ENCODE measurements at places on chromosomes 6 and 20.

GRCh38 chr6:38352636-38353035 lies 287.1 kb downstream of the BTBD9 start:
- no peak for DNase-seq

DNA sequence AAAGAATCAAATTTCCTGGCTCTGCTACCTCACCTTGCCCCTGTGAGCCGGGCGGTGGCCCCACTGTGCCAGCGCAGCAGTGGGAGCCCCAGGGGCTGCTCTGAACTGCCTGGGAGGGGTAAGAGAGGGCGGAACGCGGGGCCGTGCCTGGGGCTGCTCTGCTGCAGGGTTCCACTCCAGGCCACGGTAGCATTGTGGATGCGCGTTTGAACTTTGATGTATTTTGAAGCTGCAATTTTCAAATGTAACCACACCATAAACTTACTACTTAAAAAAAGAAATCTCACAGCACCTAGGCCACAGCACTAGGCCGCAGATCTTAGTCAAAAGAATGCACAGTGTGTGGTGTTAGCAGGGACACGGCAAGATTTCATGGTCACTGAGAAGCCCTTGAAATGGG lies 57.5 kb downstream of the PRDM1 start:
- no peak for DNase-seq

- no peak for DNase-seq
Observed at GRCh38 chr6:39998126-39998525, 63.9 kb upstream of the MOCS1 start.

DNA sequence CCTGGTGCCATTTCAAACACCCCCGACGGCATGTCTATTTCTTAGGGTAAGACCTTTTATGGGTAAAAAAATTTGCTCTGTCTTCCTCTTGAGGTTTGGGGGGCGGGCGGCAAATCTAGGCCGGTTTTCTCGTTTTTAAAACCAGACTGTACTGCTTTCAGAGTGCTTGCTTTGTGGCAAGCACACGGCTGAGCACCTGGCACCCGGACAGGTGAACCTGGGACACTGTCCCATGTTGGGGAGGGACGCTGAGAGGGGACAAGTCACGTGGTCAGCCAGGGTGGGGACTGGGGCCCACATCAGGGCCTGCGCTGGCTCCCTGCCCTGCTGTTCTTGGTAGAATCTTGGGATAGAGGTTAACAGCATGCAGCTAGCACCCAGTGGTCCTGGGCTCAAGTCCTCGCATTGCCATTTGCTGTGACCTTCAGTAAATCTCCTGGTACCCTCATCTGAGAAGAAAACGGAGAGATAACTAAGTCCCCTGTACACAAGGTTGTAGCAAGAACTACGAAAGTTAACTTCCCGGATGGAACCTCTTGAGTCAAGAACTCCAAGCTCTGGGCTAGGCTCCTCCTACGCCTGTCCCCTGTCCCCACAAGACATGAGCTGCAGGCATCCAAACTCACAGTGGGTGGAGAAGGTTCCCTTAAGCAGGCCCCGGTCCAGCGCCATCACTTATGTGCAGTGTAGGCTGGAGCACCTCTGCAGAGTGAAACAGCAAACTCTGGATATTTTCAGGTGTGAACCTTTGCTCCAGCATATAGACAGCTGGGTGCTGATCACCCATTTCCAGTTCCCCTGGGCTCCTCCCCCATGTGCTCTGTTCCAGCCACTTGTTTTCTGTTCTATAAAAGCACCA lies 41.7 kb downstream of the PMEPA1 start:
- DNase-seq = no peak

DNA sequence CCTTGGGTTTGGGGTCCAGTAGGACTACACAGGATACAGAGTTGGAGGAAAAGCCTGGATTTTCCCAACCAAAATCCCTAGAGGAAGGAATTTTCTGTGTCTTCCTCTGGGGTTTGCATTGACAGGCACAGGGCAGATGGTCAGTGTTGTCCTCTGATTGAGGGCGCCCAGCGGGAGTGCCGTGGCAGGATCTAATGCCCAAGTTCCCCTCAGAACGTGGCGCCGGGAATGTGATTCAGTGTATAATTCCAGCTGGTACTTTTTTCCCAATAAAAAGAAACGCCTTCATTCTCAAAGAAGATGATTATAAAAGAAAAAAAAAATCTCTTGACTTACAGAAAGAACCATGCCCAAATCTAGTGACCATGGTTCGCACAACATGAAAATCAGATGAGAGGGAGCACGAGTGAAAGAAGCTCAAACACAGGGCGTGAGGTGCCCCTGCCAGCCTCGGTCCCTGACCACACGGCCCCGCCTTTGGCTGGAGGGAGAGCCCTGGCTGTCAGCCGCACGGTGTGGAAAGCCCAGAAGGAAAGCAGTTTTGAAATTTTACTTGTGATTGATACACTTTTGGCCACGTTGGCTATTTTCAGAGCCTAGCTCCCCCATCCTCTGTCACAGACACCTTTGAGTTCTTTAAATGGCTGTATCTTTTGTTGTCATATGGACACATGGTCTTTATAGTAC lies 31.6 kb downstream of the VEGFA start:
- DNase-seq = no peak

DNA sequence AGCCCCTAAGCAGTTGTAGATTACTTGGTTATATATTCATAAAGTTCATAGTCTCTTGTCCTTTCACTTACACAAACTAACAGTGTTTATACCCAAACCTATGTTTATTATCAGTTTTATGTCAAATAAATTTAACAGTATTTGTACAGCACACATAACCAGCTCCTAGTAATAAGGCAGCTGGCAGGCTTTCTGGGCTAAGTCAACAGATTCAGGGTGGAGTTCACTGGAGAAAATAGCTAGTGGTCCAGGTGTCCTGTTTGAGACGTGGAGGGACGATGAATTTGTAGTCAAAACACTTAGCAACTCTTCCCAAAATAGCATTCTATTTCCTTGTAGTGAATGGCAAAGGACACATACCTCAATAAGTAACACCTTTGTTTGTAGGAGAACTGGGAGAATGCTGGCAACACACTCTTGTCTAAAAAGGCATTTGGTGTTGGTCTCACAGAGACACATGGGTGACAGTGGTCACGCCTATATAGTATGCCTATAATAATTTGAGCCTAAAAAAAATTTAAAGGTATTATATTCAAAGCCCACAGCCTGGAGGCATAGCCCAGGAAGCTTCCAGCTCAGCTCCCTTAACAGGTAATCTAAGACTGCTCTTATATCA lies 156.4 kb upstream of the CARMIL1 start:
- no peak for DNase-seq

- DNase-seq = no peak
Observed at GRCh38 chr6:7559651-7560385, 18.3 kb downstream of the DSP start.

DNA sequence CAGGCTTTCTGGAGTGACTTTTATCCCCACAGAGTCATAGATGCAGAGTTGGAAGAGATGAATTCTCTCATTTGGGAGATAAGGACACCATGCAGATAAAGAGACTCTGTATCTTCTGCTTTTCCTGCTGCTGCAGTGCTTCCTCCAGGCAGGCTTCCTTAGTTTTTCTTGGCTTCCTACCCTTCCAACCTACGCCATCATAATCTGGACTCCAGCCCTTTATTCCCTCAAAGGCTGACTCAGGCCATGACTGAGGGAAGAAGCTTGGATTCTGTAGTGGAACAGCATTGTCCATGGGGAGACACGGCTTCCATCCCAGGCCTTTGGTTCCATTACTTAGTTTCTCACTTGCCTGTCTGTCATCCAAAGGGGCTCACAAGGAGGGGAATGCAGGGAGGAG lies 6.5 kb upstream of the RNF24 start:
- DNase-seq = no peak

- DNase-seq = no peak
Observed at GRCh38 chr6:42211726-42212125, 5.9 kb downstream of the MRPS10 start.

DNA sequence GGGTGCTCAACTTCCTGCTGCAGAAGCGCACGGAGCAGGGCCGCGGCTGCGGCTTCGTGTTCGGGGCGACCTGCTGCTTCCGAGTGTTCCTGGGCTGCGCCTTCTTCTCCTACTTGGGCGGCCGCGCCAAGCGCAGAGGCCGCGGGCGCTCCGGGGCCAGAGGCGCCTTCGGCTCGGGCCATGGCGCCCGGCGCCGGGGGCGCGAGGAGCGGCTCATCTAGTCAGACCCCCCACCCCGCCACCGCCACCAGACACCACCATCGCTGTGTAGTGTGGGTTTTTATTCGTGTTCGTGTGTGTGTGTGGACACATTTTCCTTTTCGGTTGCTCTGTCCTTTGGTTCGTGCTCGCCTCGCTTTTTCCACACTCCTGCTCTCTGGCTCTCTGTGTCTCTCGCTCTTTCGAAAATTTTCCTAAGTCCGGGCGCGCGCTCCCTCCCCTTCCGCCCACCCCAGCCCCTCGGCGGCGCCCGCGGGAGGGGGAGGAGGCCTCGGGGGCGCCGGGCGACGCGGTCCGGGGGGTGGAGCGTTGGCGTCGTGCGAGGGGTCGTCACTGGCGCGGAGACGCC lies 38.1 kb downstream of the GNAS start:
- peak; percentile 79 for DNase-seq

DNA sequence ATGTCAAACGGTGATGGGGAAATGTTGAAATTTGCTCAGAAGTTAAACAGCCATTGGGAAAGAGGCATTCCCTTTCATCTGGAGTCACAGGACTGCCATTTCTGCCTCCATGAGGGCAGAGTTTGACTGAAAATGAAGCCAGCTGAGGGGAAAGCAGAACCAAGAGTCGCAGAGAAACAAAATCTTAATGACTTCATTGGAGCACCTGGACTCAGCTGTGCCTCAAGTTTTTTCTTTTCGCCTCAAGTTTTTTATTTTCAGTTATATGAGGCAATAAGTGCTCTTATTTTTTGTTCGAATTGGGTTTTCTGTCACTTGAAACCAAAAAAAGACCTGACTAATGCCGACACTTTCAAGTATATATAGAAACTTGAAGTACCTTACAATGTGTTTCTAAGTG lies 161.3 kb downstream of the PKHD1 start:
- DNase-seq = no peak

GRCh38 chr6:20705741-20706140 lies 171.5 kb downstream of the CDKAL1 start:
- no peak for DNase-seq

- no peak for DNase-seq
Observed at GRCh38 chr20:46739431-46740213, 30.2 kb downstream of the SLC2A10 start.

DNA sequence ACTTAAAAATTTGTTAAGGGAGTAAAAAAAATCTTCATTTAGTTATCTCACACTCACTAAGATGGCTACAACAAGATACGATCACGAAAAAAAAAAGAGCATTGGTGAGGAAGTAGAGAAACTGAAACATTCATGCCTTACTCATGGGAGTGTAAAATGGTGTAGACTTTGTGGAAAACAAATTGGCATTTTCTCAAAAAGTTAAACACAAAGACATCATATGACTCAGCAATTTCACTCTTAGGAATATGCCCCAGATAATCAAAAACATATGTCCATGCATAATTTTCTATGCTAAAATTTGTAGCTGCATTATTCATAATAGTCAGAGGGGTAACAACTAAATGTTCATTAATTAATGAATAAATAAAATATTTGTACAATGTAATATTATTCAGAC lies 120.9 kb upstream of the IRAK1BP1 start:
- DNase-seq = no peak

DNA sequence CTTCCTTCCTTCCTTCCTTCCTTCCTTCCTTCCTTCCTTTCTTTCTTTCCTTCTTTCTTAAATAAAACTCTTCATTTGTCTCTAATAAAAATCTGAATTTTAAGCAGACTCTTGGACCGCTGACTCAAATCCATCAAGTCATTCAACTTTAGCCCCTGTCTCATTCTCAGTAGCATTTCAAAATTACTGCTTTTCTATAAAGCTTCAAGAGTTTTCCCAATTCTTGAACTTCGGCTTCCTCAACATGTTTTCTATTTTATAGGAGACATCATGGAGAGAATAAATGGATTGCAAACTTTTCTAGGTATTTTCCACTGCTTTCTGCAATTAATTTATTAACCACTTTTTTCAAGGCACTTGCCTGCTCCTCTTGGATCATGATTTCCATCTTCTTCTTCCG lies 497.1 kb upstream of the GJE1 start:
- no peak for DNase-seq

DNA sequence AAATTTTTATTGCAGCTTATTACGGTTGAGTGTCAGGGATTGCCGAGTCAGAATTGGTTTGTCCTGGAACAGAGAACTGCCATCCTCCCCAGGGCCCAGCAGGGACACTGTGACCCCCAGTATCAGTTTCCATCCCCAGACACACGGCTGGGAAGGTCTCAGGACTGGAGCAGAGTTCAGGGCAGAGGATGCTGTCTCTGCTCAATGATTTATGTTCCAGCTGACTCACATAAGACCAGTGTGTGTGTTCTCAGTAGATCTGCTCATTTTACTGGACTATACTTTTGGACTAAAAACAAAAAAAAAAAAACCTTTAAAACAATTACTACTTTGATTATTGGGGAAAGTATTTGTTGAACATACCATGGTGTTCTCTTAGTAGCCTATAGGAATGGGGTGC lies 44.2 kb downstream of the FNDC1 start:
- no peak for DNase-seq

DNA sequence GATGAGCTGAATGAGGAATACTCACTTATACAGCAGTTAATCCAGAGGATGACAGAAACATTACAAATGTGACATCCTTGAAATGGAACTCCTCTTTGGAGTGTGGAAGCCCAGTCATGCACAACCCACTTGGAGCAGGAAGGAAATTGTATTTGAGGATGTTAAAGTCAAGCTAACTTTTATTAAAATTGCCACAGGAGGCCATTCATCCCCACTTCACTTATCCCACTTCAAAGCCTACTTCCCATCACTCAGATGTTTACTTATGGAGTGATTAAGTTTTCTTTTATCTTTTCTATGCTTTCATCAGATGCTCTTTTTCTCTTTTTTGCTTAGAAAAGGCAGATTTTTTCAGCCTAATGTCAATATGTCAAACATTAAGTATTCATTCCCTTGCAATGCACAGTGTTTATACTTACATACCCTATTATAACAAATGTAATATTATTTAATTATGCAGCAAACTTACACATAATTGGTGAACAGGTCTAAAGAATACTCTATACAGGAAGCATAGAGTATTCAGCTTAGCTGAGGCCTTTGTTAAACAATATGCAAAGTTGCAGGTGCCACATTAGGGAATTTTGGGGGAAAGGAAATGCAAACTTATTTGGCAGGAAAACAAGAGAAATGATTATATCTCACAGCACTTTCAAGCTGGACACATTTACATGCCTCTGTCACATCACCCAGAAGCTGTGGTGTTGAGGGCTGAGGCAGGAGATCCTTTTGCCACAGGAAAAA lies 148.9 kb downstream of the KHDC1L start:
- no peak for DNase-seq

- DNase-seq = peak; percentile 19
Observed at GRCh38 chr20:29497261-29497671, 1760.2 kb upstream of the DEFB115 start.

Data from activated T-cell treated with anti-CD3 and anti-CD28 coated beads, Interleukin-2, amount 50 U/mL, for 48 hours (primary cell).